ENCODE measurements at places on chromosomes 6 and 20.

- DNase-seq: no peak
These were observed 68.8 kb downstream of the CDS2 start for GRCh38 chr20:5195655-5196054.

DNA sequence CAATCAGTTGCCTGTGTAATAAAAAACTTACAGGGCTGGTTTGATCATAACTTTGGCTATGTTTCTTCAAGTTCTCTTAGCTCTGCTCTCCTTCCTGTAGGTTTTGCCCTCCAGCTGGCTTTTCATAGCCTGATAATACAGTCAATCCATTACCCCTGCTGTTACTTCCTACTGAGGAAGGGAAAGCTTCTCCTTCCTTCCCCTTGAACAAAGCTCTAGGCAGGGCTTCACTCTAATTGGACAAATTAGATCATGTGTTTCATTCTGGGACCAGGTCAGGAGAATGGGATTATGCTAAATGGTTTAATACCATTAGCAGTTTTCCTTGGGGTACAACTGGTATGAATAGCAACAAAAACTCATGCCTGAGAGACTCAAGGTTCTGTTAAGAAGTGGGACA, 106.8 kb upstream of the MCHR2 start:
- DNase-seq: no peak

- no peak for DNase-seq
These were observed 78.6 kb upstream of the RIPOR2 start for GRCh38 chr6:25014369-25014768.

DNA sequence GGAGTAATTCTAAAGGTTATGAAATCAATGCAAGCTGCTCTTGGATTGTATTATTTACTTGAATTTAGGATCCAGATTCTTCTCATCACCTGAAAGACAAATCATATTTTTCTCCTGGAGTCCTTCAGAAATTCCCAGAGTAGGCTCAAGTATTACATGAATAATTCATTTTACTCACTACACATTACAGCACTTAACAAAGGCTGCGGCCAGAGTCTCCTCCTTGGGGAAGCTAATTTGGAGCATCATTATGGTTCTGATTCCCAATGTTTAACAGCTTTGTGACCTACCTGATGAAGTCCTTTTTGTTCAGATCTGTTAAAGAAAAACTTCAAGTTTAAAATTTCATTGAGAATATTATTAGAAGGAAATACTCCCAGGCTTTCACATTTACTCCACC, 28.7 kb downstream of the GRIK2 start:
- no peak for DNase-seq

DNA sequence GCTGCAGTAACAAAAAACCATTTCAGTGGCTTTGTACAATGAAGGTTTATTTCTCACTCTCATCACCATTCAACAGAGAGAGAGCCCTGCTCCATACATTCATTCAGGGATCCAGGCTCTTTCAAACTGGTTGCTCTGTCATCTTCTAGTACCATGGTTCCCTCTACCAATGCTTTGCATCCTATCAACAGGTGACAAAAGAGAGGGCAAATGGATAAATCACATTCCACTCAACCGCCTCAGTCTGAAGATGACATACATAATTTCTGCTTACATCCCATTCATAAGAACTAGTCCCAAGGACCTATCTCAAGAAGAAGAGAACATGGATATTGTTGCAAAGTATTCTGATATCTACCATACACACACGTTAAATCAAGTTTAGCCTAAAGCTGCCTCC, 51.6 kb downstream of the IYD start:
- no peak for DNase-seq

DNA sequence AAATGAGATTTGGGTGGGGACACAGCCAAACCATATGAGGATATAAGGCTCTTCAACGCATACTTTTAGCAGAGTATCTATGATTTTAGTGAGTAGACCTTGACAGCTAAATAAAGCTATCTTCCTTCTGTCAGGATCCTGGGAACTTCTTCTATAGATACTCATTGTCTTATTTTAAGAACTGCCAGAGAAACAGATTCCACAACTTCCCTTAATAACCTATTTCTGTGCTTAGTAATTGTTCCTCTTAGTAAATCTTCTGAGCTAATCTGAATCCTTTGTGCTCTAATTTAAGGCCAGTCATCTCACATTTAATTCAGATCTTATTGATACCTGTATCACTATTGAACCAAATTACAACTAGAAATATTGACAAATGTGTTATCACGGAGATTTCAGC, 64.0 kb upstream of the CEP85L start:
- DNase-seq: no peak
